ENCODE measurements at places on chromosomes 16 and 17.

DNA sequence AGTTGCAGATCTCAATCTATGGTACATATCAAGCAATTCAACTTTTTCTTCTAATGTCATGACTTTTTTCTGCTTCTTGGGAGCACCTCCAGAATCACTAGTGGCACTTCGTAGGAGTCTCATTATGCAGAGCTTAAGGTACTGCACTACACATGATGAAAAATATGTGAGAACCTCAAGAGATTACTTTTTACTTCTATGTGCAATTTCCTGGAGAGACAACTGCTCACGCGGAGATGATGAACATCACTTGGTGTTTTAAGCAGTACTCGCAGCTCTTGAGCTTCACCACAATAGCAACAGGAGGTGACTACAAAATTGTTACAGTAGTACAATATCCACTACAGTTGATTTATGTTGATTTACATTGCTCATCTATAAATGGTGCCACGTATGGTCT is 79.7 kb downstream of the MRTFB start:
- DNase-seq: no peak

- no peak for DNase-seq
Measured at GRCh38 chr17:35586569-35587073, 501 bp upstream of the AP2B1 start.

GRCh38 chr16:67150047-67150832 is 558 bp downstream of the B3GNT9 start:
- DNase-seq: no peak

GRCh38 chr16:9922441-9922840 is 259.8 kb downstream of the GRIN2A start:
- DNase-seq: no peak

DNA sequence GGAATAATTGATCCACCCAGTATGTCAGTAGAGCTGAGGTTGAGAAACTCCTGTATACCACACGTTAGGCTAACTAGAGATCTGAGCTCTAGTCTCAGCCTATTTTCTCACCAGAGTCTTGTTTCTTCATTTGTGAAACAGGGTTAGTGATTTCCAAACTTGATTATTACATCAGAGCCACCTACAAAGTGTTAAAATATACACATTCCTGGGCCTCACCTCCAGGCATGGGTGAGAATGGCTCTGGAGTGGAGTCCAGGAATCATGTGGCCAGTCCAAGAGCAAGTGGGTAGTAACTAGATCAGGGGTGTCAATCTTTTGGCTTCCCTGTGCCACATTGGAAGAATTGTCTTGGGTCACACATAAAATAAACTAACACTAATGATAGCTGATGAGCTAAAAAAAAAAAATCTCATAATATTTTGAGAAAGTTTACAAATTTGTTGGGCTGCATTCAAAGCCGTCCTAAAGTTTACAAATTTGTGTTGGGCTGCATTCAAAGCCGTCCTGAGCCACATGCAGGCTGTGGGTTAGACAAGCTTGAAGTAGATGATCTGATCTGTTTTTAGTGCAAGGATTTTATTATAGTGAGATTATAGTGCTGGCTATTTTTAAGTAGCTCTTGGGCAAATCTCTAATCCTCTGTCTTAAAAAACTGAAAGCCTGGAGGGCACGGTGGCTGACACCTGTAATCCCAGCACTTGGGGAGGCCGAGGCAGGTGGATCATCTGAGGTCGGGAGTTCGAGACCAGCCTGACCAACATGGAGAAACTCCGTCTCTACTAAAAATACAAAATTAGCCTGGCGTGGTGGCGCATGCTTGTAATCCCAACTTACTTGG is 20.4 kb downstream of the PRCD start:
- DNase-seq: no peak

GRCh38 chr17:13078591-13079385 is 61.0 kb upstream of the ELAC2 start:
- no peak for DNase-seq

DNA sequence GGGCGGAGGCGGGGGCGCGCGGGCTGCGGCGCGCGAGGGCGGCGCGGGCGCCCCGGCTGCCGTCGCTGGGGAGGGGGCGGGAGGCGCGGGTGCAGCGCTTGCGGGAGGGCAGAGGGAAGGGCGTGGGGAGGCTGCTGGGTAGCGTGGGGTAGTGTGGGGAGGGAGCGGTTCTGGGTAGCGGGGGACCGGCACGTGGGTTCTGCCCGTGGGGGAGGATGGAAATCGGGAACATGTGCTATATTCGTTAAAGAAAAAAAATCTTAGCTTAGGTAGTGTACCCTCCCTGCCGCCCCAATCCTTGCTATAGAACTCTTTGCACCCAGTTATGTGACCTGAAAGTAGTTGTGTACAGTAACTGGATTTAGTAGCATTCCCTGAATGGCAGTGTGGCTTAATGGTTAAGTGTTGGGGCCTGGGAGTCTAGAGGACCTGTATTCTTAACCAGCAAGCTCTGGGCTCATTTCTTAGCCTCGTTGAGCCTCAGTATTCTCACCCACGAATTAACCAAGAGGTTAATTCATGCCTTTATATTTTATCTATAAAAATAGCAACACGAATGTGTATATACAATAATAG is 646 bp downstream of the RABEP1 start:
- DNase-seq: peak; percentile 23

DNA sequence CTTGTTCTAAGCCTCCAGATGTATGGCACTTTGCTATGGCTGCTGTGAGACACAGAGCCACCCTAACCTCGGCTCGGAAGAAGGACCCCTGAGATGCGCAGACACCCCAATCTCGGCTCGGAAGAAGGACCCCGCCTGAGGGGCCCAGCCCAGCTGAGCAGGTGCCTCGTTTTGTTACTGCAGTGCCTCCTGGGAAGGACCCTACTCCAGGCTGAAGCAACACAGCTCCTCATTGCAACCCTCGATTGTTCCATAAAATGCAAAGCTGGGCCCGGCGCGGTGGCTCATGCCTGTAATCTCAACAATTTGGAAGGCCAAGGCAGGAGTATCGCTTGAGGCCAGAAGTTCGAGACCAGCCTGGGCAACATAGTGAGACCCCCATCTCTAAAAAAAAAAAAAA is 61.3 kb downstream of the C16orf95 start:
- no peak for DNase-seq

DNA sequence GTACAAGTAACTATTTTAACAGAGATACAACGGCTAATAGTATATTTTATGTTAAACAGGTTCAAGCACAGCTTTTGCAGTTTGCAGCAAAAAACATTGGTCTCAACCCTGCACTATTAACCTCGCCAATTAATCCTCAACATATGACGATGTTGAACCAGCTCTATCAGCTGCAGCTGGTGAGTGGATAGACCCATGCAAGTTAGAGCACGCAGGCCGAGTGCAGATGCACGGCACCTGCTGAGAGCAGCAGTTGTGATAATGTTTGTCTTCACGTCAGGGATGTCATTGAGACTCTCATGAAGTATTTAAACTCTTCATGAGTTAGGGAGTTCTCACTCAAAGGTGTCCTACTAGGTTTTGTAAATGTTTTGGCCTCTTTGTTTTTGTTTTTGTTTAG is 45.6 kb downstream of the TMC6 start:
- DNase-seq: no peak

DNA sequence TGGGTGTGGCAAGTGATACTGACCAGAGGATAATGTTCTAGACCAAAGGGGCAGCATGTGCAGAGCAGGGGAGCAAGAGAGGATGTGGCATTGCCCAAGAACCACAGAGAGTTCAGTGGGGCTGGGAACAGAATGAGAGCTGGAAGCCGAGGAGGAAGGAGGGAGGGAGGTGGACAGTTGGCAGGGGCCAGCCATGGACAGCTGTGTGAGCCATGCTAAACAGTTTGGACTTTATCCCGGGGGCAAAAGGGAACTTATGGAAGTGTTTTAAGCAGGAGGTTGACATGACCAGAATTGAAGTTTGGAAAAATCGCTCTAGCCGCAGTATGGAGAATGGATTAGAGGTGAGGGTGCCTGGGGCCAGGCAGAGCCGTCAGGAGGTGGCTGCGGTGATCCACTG is 29.4 kb upstream of the TMEM132E start:
- DNase-seq: no peak

- no peak for DNase-seq
Measured at GRCh38 chr17:81918832-81919545, 1.0 kb upstream of the SIRT7 start.

DNA sequence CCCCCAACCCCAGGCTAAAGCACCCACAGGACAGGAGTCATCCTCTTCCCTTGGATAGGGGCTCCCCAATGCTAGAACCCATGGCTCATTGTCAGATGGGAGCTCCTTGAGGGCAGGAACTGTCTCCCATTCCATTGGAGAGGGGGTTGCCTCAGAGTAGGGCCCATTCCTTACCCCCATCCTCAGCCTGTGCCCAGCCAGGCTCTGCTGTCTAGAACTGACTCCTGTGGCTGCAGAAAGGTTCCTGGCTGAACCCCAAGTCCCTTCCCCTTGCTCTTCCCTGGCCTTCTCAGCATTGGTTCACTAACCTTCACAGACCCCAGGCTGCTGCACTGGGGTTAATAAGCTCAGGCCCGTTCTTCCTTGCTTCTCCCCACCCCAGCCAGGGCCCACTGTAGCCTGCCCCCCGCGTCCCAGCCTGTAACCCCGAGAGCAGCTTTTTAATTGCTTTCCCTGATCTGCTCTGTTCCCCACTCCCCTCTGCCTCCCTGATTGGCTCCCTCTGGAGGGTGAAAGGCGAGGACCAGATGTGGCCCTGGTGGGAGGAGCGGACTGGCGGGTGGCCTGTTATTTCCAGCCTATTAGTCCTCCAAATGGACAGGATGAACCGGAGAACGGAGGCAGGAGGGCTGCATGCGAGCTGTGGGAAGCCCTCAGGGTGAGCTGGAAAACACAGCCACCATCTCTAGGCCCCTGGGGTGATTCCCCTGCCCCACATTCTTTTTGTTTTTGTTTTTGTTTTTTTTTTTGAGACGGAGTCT is 6.0 kb upstream of the GFAP start:
- no peak for DNase-seq

GRCh38 chr16:66144641-66145040 is 221.8 kb upstream of the CDH5 start:
- no peak for DNase-seq

GRCh38 chr16:68216240-68216639 is 19.7 kb downstream of the ESRP2 start:
- DNase-seq: no peak

DNA sequence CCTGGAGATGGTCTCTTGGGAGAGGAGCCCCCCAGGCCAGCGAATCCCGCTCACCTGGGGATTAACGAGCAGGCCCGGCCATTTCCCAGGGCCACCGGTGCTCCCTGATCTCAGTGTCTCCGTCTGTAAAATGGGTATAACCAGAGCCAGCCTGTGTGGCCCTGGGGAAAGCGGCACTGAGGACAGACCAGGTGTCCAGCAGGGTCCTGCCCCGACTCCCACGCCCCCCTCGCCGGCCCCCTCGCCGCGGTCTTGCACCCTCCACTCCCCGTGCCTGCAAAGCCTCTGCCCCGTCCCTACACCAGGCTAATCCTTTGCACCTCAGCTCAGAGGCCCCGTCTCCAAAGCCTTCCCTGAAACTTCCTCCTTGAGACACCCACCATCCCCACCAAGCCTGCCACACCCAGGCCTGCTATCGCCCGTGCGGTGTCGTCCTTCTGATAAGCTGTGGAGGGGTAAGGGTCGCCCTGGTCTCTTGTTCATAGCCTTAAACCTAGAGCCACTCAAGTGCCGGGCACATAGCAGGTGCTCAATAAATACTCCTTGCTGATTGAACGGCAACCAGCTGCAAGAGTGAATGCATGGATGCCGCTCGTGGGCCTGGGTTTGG is 259.1 kb downstream of the C16orf95 start:
- no peak for DNase-seq

GRCh38 chr16:23408823-23409298 is 44.1 kb downstream of the COG7 start:
- no peak for DNase-seq

DNA sequence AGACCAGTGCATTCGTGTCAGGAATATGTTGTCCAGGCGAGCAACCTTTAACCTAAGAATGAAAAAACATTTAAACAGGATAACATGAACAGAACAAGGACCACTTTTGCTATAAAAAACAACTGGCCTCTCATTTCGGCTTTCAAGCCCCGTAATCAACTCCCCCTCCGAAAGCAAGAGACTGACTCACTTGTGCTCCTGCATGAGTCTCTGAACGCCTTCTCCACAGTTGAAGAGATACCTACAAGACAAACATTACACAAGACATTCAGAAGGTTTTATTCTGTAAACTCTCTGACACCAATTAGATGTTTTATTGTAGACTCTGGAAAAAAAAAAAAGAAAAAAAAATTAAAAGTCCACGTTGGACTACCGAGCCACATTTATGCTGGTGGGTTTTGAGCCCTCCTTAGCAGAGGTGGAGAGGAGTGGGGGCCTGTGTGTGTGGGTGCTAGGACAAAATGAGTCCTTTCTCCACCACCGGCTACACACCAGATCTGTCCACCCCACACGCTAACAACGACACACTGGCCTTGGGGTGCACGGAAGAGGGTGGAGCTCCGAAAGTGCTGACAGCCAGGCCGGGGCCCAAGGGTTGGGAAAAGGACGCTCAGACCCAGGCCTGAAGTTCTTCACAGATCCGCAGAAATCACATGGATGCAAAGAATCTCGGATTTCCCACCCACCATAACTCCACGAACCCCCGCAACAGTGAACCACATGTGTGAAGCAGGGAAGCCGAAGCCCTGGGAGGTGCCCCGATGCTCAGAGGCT is 759 bp downstream of the ELAC2 start:
- peak; percentile 9 for DNase-seq

DNA sequence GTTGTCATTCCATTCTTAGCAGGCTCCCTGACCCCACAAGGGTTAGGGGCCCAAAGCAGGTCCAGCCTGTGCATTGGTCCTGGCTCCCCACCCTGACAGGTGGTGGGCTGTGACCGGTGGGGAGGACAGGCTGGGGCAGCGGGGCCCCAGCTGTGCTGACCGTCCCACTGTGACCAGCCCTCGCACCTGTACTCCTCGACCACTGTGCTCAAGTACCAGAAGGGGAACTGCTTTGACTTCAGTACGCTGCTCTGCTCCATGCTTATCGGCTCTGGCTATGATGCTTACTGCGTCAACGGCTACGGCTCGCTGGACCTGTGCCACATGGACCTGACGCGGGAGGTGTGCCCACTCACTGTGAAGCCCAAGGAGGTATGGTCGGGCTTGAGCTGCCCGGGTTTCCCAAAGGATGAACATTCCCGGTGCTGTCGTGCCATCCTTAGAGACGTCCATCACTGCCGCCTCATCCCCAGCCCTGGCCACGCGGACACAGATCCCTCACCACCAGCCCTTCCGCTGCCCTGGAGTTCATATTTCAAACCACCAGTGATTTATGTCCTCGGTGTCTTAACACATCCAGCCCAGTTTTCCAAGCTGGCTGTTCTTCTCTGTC is 7.3 kb downstream of the DRC7 start:
- DNase-seq: no peak

GRCh38 chr16:20948444-20948843 is 47.9 kb downstream of the LYRM1 start:
- DNase-seq: no peak

Measured in stimulated activated CD8-positive, alpha-beta memory T cell treated with anti-CD3 and anti-CD28 coated beads, Interleukin-15, amount 100 ng/mL, for 24 hours (primary cell).